Activated T-helper 17 cell treated with anti-CD3 and anti-CD28 coated beads, Interleukin-2, amount 50 U/mL, for 72 hours (primary cell): ENCODE measurements at places on chromosomes 3 and 15. TPM values are rescaled to one million over a fixed set of nuclear protein-coding genes. Genes with fewer than 3 reads are reported as not detected.

GRCh38 chr3:122797291-122797690, 2.4 kb downstream of the SLC49A4 start:
- ATAC-seq = peak; percentile 21

DNA sequence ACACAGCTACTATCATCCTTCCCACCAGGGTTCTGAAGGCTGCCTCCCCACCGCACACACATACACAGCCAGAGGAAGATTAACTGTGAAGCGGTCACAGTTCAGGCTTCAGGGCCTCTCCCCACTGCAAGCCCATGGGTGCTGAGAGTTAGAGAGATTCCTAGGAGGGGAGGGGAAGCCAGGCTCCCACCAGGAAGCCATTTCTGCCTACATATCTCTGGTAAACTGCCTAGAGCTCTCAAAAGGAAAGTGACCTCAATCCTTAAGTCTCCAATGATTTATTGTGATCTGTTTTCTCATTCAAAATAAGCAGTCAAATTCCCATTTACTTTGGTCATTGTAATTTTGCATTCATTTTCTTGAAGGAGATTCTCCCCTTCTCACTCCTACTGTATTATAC, 141.0 kb upstream of the BNIP2 start:
- no peak for ATAC-seq

GRIP2 gene
- total RNA-seq = not detected

GRCh38 chr3:33883538-33883950, 85.1 kb downstream of the PDCD6IP start:
- ATAC-seq = peak; percentile 24

GRCh38 chr3:51982352-51982837, 940 bp upstream of the ACY1 start:
- peak; percentile 56 for ATAC-seq

- no peak for ATAC-seq
These were observed 5.4 kb downstream of the TGFBR2 start for GRCh38 chr3:30611613-30612436.

PLA2G4B gene
- 8.3 TPM for total RNA-seq

GRCh38 chr3:1252061-1252430, 159.2 kb downstream of the CNTN6 start:
- ATAC-seq = no peak

- no peak for ATAC-seq
These were observed 5.5 kb upstream of the TPRG1 start for GRCh38 chr3:189166321-189166720.

TMEM87A gene
- total RNA-seq = 43.5 TPM

DNA sequence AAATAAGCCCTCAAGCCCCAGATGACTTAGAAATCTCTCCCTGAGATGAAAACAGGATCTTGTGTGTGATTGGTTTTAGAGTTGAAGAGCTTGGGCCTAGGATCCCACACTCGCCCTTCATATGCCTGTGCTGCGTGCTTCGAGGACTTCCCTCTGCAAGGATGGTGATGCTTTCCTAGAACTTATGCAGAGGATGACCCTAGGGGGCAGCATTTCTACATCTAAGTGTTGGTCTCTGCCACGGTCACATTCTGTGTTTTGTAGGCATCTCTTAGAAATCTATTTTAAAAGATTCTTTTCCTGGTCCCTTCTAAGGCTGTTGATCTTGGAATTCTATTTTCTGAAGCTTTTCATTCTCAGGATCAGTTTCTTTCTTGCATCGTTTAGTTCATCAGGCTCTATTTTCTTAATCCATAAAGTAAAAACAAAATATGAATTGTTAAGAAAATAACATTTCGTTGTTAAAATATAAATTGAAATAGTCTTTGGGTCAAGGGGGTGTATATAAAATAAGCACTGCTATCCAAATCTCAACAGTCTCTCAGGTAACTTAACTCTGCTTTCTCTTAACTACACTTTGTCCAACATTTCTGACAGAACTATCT, 45.7 kb downstream of the WDR76 start:
- no peak for ATAC-seq
